ENCODE measurements at places on chromosomes 12 and 14. TPM values are rescaled to one million over a fixed set of nuclear protein-coding genes. Genes with fewer than 3 reads are reported as not detected.

DNA sequence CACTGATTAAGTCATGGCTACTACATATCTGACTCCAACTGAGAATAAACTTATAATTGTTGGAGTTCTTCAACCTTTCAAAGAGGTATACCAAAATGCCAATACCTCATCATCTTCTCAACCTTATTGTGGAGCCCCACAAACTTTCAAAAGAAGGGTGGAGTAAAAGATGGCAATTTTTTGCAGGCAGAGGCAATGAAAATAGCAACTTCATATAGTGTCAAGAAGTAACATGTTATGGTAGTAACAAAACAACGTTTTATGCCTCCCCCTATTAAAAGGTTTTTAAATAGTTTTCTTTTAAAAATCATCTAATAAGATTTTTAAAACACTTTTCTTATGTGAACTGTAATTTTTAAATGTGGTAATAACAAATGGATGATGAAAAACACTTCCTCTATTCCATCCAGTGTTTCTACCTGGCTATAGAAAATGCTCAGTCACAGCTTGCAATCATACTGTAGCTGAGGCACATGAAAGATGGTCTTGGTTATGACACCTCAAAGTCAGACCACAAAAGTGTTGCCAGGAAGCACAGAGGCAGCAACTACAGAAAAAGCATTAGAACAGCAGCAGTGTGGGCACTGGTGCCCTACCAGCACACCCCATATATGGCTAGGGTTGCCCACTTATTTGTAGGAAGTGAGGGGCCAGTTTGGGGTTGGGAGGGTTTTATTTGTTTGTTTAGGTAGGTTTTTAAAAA, 7.0 kb downstream of the PPP1R12A start:
- no peak for DNase-seq

- no peak for DNase-seq
Measured at GRCh38 chr12:52616680-52617402, 1.5 kb downstream of the KRT73 start.

DNA sequence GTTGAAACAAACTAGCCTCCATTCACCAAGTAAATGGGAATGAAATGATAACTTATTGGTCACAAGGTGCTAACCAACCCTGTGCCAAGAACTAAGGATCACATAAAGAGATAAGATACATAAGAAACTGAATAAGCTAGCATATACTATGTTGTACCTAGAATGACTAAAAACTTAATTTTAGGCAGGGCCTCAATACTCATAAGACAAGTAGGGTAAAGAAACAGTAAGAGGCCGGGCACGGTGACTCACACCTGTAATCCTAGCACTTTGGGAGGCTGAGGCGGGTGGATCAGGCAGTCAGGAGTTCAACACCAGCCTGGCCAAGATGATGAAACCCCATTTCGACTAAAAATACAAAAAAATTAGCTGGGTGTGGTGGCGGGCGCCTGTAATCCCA, 17.7 kb downstream of the GDF11 start:
- no peak for DNase-seq

DNA sequence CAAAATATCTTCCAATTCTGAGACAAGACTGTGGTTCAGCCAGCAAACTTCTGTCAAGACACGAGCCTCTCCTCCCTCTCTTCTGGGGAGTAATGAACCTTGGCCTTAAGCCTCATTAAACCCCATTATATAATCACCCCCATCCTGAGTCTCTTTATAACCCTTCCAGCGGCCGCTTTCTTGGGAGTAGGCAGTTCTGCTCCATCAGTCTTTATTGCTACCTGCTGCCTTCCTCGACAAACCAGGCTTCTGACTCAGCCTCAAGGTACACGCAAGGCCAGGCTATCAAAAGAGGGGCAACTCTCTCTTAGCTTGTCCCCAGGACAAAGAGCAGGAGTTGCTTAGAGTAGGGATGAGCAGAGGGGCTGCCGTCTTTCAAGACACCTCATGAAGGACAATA, 300.8 kb upstream of the NOS1 start:
- DNase-seq = no peak

Gene LRRC43
- total RNA-seq = 1.2 TPM

- DNase-seq = no peak
Measured at GRCh38 chr12:108811411-108812180, 45.8 kb downstream of the SSH1 start.

GRCh38 chr12:54201001-54201794, 12.4 kb upstream of the SMUG1 start:
- peak; percentile 59 for DNase-seq

DNA sequence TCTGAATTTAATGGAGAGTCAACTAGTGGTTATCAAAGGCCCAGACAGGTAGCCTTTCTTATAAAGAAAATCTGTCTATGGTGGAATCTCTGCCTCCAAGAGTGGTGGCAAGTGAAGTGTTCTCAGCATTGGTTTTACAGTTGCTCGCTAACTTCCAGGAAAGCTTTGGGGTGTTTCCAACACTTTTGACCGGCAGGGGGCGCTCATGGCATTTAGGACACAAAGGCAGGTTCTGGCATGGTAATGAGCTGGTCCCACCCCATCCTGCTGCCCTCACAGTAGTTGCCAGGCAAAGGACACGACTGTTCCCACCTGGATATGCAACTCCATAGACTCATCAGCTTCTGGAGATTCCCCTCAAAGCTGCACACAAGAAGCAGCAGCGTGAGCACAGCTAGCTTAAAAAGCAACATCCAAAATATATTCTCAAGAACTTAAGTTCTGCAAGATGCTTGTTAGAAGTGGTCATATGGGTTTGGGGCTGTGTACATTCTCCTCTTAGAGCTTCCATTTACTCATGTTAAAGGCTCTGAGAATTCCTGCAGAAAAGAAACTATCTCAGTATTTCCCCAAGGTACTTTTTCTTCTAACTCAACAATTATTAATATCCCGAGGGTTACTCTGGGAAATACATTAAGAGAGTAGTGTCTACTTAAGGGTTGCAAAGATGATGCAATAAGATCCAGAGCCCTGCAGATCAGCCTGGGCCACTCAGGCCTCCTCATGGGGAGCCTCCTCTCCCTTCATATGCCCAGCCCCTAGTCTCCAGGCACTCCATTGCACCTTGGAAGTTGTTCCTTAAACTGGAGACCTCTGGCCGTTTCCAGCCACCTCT, 14.8 kb downstream of the PROX2 start:
- DNase-seq = peak; percentile 98

DNA sequence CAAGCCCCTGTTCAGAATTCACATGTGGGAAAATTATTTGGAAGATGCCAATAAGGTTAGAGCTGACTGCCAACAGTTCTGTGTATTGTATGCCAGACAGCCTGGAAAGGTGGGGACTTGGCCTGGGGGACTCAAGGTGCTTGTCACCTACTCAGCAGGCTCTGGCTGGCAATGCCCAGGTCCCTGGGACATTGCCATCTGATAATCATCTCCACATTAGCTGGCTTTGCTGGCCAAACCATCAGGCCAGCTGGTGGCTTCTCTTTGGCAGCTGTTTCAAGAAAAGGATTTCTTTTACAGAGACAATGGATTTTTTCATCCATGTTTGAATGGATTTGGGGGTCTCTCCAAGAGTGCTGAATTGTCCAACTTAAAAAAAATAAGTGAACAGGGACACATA, 165.2 kb downstream of the BRMS1L start:
- no peak for DNase-seq

- peak; percentile 69 for DNase-seq
Measured at GRCh38 chr12:96061864-96062453, 26.6 kb upstream of the LTA4H start.

DNA sequence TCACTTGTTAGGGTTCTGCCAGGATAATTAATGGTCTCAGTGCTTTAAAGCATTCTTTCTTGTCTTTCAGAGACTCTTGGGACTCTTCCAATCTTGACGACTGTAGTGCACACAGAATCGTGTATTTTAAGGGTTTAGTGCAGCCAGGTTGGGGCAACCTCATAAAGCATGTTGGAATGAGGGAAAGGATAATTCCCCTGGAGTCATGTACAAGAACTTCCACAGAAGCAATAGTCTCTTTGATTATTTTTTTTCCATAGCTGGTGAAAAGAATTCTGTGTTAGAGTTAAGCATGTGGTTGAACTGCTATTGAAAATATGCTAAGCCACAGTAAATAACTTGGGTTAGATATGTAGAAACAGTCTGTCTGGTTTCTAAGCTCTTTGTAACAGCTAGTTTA, 246.8 kb upstream of the DAAM1 start:
- no peak for DNase-seq

Gene CCDC177
- 0.19 TPM for total RNA-seq

Gene SIVA1
- total RNA-seq = 174 TPM

- DNase-seq = peak; percentile 93
Measured at GRCh38 chr12:6925540-6926279, 2.0 kb upstream of the ATN1 start.

DNA sequence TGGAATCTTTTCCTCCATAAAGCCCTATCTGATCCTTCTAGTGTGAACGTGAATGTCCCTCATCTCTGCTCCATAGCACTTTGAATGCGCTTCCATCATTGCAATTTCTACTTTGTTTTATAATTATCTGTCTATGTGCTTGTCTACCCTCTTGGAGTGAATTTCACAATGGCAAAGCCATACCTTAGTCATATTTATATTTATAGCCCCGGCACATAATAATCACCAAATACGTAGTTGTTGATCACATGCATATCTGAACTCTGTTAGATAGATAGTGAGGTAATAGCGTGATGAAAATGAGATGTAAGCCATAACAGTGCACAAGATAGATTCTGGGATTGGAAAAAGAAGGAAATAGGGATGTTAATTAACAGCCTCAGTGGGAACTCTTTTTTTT, 55.2 kb downstream of the MSRB3 start:
- no peak for DNase-seq

Gene CELA1
- not detected for total RNA-seq

- DNase-seq = no peak
Measured at GRCh38 chr14:100782516-100783320, 43.2 kb upstream of the MEG3 start.

Gene TTLL5
- 16.7 TPM for total RNA-seq

GRCh38 chr14:55949708-55950107, 168.5 kb upstream of the PELI2 start:
- DNase-seq = no peak

- no peak for DNase-seq
Measured at GRCh38 chr14:104803912-104804410, 3.1 kb downstream of the ZBTB42 start.

DNA sequence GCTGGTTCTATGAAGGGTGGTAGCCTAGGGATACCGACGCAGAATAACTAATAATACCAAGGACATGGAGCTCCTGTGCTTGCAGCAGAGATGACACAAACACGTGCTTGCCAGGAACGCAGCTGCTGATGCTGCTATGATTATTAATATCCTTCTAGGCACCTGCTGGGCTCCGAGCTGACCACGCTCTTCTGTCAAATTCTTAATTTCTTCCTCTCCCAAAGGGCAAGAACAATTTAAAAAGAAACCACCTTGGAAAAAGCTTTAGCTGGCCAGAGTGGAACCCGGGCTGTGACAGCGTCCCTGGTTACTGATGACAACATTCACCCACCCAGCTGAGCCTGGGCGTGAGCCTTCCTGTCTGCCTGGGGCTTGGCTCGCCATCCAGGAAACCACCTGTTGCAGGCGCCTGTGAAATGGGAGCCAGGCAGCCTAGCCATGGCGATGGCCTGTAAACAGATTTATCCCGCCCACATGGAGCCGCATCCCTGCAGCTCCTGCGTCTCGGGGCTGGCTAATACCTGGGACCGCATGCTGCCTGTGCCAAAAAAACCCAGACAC, 28.8 kb downstream of the CLMN start:
- peak; percentile 88 for DNase-seq

DNA sequence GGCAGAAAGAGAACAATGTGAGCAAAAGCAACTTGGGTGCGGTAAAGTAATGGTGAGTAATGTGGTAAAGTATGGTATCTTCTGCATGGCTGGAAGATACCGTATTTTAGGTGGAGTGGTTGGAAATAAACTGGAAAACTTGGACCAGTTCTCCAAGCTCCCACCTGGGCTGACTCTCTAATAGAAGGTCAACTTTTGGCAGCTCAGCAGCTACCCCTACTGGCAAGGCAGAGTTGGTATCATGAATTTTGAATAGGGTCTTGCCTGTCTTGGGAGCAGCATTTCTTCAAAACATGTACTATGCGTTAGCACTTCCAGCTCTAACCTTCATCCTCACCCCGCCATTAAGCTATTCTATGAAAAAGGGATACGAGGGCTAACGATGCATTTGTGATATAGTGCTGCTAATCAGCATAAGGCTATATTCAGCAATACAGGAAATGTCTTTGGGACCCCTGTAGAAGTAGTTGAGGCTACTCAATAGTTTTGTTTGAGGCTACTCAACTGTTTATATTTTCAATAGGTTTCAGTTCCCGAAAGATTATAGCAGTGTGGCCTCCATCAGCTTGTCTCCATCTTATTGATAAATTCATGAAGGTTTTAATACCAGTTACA, 276.3 kb upstream of the FAR2 start:
- no peak for DNase-seq

Gene ADAM20
- total RNA-seq = 0.58 TPM

- no peak for DNase-seq
Measured at GRCh38 chr12:117209626-117210025, 19.4 kb upstream of the FBXO21 start.

Gene ACOT2
- 22.2 TPM for total RNA-seq

DNA sequence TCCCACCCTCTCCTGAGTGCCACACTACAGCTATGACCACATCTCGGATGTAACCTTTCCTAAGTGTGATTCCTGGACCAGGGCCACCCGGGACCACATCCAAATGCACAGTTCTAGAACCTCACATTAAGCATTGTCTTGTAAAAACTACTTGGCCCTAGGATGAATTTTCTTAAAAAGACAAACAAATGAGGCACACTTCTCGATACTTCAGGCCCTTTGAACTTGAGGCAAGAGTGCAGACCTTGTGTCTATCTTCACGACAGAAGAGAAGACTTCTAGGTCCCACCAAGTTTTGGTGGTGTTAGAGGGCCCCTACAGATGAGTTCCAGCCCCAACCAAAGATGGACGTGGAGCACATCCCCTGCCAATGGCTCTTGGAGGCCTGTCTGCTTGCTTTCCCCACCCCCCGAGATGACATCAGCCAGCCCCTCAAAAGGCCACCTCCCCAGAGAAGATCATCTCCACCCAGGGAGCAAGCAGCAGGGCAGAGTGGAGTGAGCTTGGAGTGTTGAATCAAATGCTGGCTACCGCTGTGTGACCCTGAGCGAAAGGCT, 9.3 kb downstream of the ISCU start:
- no peak for DNase-seq

DNA sequence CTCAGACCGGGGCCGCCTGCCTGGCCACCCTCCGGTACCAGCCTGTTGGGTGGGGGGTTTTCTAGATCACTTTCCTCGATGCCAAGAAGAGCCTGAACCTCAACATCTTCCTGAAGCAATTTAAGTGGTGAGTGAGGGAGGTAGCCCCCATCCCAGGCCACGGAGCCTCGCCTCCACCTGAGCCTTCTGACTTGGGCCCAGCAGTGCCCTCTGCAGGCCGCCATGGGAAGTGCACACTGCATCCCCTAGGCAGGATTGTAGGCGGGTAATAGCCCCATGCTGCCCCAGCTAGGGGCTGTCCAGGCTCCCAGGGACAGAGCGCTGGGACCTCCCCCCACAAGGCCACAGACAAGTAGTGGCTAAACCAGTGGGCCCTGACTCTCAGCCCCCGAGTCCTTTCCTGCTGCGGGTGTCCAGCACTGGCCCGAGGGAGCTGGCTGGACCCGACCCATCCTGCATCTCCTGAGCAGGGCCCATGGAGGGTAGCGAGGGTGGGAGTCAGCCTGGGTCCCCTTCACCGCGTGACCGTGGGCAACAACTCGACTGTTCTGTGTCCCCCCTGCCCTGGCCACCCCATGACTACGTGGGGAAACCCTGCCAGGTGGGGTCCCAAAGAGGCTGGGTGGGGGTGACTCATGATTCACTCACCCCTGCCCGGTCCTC, 15.3 kb upstream of the ADSS1 start:
- DNase-seq = peak; percentile 94

Gene FOXN4
- total RNA-seq = 0.10 TPM

Gene EML5
- 0.62 TPM for total RNA-seq

Gene ACSM4
- not detected for total RNA-seq

All from lower leg skin (tissue), 4 donors.